Right forelimb (tissue), 1 donor: ENCODE measurements at places on chromosomes 3 and 15.

GRCh38 chr3:102336130-102336529 lies 98.7 kb upstream of the ZPLD1 start:
- no peak for DNase-seq

DNA sequence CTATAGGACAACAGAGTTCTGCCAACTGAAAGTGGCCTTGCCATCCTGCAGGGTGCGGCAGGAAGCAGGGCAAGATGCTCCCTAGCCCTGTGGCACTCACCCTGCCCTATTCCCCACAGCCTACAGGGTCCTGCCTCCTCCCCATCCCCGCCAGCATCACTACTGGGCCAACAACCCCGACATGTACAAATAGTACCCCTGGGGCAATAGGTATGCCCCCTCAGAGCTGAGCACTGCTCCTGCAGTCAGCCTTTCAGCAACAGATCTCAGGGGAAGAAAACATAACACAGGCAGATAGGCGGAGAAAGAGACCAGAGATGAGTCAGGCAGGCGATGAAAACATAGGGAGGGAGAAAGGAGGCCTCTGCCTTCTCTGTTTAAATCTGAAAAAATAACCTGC lies 74.7 kb downstream of the XXYLT1 start:
- DNase-seq, result no peak

DNA sequence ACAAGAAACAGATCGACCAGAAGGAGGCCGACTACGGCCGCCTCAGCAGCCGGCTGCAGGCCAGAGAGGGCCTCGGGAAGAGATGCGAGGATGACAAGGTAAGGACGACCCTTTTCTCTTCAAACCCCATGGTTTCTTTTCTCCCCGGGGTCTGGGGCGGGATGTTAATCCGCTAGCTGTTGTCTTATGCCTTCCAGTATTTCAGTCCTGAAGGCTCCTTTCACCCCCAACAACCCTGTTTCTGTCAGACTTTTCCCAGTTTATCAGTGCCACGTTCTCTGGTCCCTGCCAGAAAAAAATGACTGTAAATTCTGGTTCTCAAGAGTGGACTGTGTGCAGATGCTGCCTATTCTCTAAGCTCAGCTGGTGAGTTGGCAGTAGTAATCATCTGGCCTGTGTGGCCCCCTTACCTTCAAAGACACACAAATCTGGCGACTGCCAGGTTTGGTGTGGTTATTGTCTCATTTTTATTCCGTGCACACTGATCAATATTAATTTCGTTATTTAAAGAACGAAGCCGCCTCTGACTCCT lies 806 bp downstream of the GOLM2 start:
- no peak for DNase-seq

GRCh38 chr15:92466834-92467233 lies 73.2 kb downstream of the ST8SIA2 start:
- no peak for DNase-seq

DNA sequence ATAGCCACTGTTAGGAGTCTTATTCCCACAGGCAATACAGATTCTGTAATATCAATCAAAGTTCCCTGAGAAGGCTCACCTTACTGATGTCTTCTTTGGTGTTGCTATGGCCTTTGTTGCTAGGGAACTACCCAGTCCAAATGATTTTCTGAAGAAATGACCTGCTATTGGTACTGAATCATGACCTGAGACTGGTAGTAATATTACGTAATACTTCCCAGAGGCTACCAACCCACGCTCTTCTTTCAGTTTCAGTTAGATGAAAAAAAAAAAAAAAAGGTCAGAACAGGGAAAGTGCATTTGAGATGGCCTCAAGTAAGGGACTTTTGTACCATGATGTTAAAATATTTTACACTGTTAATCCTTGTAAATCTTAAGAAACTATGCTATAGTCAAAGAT lies 1092.5 kb upstream of the EPHA6 start:
- no peak for DNase-seq

- DNase-seq, result no peak
Observed at GRCh38 chr15:90789462-90789861, 72.3 kb downstream of the BLM start.

GRCh38 chr3:63279005-63279841 lies 1.1 kb downstream of the SYNPR start:
- DNase-seq, result no peak

- DNase-seq, result no peak
Observed at GRCh38 chr15:33029109-33029652, 165.3 kb downstream of the FMN1 start.

DNA sequence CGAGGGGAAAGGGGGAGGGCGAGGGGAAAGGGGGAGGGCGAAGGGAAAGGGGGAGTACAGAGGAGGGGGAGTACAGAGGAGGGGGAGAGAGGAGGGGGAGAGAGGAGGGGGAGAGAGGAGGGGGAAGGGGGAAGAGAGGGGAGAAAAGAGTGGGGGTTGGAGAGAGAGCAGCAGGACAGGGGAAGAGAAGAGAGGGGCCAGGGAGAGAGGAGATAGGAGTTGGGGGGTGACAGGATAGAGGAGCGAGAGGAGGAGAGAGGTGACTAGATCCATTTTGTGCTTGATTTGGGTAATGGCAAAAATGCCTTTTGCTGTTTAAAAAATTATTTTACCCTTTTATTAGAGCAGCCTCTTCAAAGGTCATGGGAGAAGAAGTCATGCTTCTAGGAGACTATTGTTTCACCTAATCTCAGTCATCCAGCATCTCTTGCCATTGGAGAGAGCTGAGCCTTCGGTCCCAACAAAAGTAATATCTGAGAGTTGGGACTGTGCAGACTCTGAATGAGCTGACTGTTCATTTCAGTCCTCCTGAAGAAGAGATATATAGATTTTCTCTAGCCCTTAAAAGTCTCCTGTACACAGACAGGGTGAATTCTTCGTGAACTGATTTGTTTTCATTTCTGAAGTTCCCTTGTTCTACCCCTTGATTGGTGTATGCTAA lies 15.1 kb upstream of the TOP2B start:
- no peak for DNase-seq

DNA sequence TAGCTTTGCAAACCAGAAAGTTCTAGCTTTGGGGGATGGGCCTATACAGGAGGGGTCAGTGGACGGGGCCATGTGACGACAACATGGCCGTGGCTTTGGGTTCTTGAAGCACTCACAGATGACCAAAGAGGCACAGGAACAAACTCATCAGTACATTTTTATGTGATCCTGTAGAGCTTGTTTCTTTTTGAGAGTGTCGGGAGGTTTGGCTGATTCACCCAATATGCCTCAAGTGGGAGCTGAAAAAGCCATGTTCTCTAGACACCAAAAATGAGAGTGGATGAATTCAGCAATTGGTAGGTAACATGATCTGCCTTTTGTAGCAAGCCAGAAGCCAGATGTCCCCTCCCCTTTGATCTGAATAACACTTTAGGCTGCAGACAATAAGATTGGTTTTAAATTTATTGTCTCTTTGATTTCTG lies 30.1 kb downstream of the GREM1 start:
- no peak for DNase-seq

DNA sequence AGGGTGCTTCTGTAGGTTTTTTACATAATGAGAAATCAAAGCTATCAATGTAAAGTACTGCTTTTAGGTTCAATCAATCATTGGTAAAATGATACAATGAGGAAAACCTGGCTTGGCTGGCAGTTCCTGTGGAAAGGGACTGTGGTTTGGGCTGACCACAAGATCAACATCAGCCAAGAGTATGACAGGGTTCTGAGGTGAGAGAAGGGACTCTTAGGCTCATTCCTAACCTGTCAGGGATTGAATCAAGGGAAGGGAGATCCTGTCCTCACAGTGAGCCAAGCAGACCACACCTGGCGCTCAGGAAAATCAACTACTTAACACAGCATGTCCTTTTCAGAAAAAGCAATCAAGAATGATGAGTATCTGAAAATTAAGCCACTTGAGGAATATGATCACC lies 111.1 kb downstream of the MAGI1 start:
- DNase-seq, result no peak

DNA sequence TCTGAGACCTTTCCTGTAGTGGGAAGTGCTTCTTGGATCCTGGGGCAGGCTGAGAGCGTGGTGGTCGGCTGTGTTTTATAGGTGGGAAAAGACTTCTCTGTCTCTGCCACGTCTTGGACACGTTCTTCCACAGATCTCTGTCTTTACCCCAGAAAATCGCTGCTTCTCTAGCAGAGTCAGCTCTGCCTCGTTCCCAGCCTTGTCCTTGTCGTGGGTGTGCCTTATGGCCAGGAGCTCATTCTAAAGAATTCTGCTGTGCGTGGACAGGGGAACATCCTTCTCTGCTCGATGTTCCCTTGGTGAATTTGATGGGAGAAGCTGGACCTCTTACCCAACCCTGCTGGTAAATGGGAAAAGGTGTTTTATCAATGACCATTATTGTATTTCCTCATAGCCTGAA lies 433.1 kb upstream of the C2CD4B start:
- DNase-seq, result no peak
